ENCODE measurements at places on chromosomes 3 and 15.

DNA sequence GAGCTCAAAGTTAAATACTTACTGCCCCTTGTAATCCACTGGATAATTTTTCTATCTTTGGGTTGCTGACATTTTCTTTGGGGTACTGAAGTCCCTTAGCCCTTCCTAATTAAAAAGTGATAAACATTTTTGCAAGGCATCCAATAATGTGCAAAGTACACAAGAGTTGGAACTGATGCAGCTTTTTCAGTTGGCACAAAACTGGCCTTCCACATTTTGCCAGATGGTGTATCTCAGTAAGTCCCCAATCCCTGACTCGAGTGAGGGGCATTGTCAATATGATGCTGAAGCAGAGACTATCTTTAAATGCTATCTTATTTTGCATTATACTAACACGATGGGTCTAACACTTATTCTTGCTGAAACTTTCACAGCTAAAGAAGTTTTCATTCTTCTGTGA lies 27.8 kb downstream of the FHIT start:
- no peak for DNase-seq

DNA sequence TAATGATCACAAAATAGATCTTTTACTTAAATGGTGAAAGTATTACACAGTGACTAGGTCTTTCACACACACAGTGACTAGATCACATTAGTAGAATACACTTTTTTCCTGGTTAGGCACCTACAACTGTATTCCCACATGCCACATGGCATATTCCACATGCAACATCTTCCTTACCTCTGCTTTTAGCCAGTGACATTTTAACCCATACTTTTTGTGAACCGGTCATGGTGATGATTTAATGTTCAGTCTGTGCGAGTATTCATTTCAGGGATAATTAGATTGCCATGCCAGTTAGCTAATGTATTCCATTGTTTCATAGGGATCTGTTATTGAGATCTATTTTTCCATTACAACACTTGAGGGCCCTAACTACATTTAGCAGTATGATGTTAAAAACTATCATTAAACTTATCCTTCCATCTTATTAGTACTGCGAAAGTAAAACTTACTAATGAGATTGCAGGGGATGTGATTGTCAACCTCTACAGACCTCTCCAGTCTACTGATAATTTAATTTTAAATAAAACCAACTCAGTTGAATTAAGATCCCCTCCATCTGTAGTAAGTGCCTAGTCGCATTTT lies 28.3 kb downstream of the TSEN2 start:
- no peak for DNase-seq

DNA sequence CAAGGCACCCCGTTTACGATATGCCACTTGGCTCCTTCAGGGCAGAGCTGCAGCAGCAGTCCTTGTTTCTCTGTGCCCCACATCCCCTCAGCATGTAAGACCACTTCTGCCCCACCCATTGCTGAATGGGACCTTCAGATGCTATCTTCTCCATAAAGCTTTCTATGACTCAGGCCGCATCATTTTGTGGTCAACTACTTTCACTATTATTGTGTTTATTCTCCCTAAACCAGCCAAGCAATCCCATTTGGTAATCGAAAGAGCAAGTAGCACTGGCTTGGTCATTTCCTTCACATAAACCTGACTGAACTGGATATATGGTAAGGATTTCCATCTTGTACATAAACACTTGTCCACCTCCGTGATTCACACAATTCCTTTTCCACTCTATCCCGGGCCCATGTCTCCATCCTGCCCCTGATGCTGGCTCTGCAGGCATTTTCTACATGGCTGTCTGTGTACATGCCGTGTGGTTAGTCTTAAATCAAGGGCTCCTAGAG lies 25.7 kb downstream of the LIPC start:
- peak; percentile 72 for DNase-seq

- DNase-seq, result peak; percentile 28
Measured at GRCh38 chr3:12427551-12427950, 56.7 kb upstream of the TSEN2 start.

- no peak for DNase-seq
Measured at GRCh38 chr15:43975326-43975725, 148.5 kb downstream of the WDR76 start.

DNA sequence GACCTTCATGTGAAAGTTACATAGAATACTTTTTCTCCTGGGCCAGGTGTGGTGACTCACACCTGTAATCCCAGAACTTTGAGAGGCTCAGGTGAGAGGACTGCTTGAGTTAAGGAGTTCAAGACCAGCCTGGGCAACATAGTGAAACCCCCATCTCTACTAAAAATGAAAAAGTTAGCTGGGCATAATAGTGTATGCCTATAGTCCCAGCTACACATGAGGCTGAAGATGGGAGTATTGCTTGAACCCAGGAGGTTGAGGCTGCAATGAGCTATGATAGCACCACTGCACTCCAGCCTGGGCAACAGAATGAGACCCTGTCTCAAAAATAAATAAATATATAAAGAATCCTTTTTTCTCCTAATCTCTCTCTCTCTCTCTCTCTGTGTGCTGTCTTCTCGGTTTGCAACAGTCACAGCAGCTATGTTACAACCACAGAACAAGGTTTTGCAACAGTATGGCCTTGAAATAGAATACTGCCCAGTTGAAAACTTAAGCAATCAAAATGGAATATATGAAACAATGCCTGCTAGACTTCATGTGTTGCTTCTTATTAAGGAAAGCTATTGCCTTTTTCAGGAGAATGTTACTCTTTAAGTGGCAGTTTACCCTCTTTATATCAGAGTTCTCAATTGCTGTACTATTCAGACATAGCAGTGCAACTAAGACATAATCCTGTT lies 12.3 kb upstream of the DENND4A start:
- peak; percentile 92 for DNase-seq

Data from choroid plexus epithelial cell (primary cell).